ENCODE measurements at places on chromosomes 4 and X.

- DNase-seq, result no peak
Measured at GRCh38 chr4:185764876-185765275, 47.1 kb downstream of the SORBS2 start.

DNA sequence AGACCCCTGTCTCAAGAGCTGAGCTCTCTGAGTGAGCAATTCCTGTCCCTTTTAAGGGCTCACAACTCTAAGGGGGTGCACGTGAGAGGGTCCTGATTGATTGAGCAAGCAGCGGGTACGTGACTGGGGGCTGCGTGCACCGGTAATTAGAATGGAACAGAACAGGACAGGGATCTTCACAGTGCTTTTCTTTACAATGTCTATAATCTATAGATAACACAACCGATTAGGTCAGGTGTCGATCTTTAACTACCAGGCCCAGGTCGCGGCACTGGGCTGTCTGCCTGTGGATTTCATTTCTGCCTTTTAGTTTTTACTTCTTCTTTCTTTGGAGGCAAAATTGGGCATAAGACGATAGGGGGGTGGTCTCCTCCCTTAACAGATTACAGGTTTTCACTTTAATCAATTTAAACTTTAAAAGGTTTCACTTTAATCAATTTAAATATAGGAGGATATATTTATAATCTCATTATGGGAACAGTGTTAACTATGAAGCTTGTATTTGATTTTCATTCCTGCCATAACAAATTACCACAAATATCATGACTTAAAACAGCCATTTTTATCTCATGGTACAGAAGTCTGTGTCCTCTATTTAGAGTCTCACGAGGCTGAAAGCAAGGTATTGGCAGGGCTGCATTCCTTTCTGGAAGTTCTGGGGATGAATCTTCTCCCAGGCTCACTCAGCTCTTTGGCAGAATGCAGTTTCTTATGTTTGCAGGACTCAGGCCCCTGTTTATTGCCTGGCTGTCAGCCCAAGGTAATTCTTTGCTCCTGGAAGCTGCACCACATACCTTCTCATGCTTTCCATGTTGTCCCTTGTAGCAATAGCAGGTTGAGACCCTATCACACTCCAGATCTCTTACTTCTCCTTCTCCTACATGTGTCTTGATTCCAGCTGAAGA lies 5.2 kb downstream of the SPATA4 start:
- DNase-seq, result no peak

DNA sequence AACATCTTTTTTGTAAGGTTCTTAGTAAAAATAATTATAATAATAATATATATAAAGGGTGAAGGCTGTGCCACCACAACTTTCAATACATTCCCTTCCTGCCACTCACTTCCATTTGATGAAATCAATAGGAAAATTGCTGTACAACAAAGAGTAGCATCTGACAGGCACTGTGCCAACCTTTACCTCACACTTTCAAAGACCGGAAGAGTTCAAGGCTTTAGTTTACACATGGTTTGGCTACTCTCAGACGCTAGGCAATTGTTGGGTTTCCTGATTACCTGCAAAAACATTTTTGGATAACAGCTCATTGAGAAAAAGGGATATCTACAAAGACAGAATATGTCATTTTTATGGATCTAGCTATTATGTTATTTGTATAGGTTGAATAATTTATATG lies 5.5 kb upstream of the ING2 start:
- no peak for DNase-seq

DNA sequence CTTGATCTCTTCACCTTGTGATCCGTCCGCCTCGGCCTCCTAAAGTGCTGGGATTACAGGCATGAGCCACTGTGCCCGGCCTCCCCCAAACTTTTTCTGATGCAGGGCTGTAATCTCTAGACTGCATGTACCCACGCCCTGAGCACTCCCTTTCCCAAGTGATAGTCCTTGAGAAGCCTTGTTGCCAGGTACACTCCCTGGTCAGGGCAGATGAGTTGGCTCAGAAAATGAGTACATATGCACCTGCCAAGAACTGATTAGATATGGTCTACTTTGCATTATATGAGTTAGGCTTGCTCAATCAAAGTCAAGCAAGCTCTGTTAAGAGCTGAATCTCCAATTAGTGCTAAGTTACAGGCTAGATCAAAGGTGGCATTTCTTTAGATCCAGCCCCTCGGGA lies 20.3 kb downstream of the APOO start:
- DNase-seq, result peak; percentile 24

GRCh38 chr4:37561803-37562207 lies 124.4 kb downstream of the RELL1 start:
- DNase-seq, result peak; percentile 85

DNA sequence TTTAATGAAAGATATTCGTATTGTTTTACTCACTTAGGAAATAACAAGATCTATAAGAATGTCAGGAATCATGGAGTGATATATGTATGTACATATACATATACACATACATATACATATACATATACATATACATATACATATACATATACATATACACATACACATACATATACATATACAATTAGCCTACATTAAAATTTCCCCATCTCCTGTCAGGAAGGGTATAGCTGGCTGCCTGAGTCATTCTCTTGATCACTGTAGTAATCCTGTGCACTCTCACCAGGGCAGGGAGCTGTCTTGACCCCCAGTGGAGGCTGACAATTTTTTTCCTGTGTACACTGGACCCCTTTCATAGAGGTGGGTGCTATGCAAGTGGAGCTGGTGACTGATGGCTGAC lies 23.3 kb upstream of the MAGEA11 start:
- no peak for DNase-seq

GRCh38 chr4:40608628-40609027 lies 21.0 kb downstream of the RBM47 start:
- DNase-seq, result no peak

- no peak for DNase-seq
Measured at GRCh38 chr4:137775701-137776100, 243.4 kb upstream of the PCDH18 start.

DNA sequence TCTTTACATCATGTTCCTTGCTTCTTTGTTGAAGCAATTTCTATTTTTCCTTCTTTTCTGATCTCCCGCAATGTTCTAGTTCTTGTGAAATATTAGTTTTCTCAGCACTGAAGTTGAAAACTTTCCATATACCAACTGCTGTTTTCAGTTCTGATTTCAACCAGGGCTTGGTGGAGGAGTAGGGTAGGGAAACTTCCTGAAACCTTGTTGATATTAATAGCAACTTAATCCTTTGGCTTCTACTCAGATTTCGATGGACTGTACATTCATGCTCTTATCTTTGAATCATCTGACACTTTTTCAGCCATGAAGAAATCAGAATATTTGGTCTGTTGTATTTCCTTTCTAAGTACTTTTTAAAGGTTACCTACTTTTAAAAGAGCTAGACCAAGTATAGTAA lies 315.8 kb downstream of the RPA4 start:
- no peak for DNase-seq

GRCh38 chr4:1187182-1187581 lies 14.8 kb upstream of the SPON2 start:
- no peak for DNase-seq

DNA sequence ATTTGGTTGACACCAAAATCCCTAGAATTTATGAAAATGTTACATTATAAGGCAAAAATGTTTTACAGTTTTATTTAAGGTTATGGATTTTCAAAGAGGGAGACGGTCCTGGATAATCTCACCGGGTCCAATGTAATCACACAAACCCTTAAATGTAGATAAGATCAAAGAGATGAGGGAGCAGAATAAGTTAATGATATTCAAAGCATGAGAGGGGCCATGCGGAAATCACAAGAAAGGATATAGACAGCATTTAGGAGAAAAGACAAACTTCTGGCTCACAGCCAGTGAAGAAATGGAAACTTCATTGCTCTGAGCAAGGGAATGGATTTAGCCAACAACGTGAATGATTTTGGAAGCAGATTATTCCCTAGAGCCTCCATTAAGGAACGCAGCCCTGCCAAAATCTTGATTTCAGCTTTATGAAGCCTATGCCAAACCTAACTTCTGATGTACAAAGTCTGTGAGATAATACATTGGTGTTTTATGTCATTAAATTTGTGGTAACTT lies 684.4 kb upstream of the GNPDA2 start:
- no peak for DNase-seq

- peak; percentile 87 for DNase-seq
Measured at GRCh38 chr4:6942238-6942800, 32.7 kb downstream of the TBC1D14 start.

DNA sequence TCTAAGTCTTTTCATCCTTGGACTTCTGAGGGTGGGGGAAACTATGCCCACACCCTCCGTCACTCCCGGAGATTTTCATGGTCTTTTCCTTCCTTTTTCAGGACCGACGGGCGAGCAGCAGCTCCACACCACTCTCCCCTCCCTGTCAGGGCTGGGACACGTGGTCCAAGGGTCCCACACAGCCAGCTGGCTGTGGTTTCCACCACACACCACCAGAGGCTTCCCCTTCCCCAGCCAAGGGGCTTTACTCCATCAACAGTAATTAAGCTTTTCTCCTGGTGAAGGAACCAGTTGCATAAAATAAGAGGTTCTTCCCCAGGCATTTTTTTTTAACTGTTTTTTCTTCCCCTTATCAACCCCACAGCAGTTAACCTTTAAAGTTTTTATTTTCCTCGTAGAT lies 453.9 kb downstream of the GPAT3 start:
- DNase-seq, result no peak

- no peak for DNase-seq
Measured at GRCh38 chr4:144562019-144562705, 83.8 kb upstream of the HHIP start.

- DNase-seq, result peak; percentile 13
Measured at GRCh38 chrX:154123241-154124219, 20.5 kb upstream of the OPN1LW start.

- DNase-seq, result no peak
Measured at GRCh38 chr4:113327494-113327893, 278.0 kb downstream of the ANK2 start.

DNA sequence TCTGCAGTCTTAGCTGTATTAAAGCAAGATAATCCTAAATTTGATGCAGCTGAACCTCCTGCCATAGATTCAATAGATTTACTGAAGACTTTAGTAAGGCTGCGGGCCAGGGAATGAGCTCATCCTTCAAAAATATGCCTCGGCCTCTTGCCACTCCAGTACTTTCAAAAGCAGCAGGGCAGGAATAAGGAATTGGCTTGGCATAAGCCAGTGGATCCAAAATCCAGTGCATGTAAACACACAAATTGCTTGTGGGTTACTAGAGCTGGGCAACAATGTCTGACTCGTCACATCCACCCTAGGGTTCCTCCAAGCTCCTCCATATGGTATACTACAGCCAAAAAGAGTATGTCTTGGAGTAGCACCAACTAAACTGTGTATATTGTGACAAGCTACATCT lies 165.0 kb downstream of the AMELX start:
- DNase-seq, result peak; percentile 28

DNA sequence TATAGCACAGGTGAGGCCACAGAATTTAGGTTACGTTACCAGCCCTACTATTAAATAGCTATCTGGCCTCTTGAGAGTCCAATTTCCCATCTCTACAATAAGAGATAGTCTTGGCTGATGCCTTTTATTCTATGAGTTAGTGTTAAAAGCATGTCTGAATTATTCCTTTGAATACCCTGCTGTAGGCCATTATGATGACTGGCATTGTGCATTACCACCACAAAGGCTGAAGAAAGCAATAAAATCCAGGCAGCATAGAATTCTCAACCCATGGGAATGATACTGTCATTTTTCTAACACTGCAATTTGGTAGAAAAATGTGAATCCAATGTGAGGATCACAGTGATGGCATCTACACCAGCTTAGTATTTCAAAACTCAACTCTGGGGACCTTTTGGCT lies 51.4 kb downstream of the OTC start:
- no peak for DNase-seq

DNA sequence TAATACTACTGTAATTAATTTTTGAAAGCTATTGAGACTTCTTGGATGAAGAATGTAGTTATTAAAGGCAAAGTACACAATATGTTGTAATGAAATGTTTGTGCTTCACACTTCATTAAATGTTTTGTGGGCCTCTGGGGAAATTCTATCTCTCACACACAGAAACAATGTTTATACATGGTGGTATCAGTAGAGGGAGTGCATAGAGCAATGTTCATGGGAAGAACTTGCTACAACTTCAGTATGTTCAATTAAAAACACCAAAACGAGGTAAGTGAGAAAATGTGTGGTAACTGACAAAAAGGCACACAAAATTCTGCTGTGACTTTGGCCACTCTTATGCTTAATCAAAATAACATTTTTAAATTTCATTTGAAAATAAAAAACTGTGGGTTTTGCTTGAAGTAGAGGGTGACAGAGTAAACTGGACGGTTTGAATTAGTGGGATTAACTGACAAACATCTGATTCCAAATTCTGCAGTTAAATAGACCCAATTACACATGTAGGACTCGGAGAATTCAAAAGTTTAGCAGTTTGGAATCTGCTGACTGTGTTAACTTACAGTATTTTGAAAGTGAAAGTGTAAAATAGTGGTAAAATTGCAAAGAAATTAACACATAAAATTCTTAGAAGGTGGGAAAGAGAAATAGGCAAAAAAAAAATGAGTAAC lies 111.4 kb upstream of the TTC29 start:
- DNase-seq, result no peak

GRCh38 chr4:145879598-145879997 lies 59.0 kb downstream of the ZNF827 start:
- no peak for DNase-seq

- DNase-seq, result no peak
Measured at GRCh38 chr4:133377286-133377685, 228.2 kb downstream of the PCDH10 start.

GRCh38 chrX:2609431-2610238 lies 81.5 kb upstream of the CD99 start:
- peak; percentile 3 for DNase-seq

GRCh38 chr4:186297013-186297645 lies 31.1 kb downstream of the F11 start:
- no peak for DNase-seq

DNA sequence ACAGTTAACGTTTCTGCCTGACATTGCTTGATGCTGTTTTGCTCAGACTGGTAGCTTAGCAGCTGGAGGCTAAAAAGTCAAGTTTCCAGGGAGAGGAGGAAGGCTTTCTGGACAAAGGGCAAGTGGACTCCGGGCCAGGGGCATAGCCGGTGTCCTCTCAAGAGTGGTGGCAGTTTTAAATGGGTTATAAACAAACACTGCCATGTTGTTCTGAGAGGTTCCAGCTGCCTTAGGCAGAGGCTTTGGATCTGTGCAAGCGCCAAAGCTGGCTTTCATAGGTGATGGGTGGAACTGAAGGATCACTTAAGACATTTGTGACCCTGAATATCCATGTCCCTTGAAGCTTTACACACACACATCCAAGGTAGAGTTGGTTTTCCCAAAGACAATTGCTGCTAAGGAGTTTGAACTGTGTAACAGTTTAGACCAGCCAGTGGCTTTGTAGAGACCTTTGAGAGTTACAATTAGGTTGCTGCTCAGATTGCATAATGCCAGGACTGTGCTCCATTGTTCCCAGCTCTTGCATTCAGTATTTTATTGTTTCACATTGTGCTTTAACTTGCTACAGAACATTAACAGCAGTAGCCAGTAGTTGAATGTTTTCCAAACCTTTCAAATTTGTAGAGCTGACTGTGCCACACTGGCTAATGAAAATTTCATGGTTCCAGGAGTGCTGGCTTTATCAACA lies 54.1 kb upstream of the AP1S2 start:
- DNase-seq, result no peak

Data from NCI-H226 (cell line).